AG08396 (cell line): ENCODE measurements at places on chromosomes 6 and 20.

DNA sequence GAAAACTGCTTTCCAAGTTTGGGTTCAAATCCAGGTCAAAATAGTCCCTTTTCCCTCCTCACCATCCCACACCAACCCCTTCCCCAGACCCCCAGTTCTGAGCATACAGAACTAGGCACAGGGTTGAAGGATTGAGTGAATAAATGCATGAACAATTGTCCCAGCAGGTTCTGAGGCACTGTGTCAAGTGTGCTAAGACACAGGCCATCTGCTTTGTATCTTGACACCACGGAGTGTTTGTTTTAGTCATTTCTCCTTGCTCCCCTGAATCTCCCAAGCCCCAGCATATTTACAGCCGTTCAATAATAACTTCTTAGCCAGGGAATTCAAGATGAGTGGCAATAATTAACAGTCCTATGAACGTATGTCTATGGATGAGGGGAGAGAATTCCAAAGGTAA, 102.8 kb upstream of the JARID2 start:
- no peak for DNase-seq

- no peak for DNase-seq
Observed at GRCh38 chr6:53701333-53702218, 36.0 kb upstream of the KLHL31 start.

- no peak for DNase-seq
Observed at GRCh38 chr20:23164176-23164601, 78.1 kb upstream of the CD93 start.

- DNase-seq: no peak
Observed at GRCh38 chr6:148548749-148549140, 198.1 kb upstream of the UST start.

DNA sequence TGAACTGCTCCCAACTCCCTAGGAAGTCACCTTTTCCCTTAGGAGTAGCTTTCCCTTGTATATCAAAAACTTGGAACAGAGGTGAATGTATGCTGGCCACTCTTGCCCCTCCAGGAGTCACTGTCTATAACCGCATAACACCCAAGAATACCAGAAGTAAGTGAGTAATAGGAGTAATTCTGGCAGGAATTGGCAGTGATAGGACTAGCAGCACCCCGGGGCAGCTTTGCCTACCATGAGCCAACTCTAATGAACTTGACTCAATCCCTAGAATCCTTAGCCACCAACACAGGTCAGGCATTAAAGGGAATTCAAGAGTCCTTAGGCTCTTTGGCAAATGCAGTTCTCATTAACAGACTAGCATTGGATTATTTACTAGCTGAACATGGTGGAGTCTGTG, 28.8 kb upstream of the CD164 start:
- DNase-seq: no peak

DNA sequence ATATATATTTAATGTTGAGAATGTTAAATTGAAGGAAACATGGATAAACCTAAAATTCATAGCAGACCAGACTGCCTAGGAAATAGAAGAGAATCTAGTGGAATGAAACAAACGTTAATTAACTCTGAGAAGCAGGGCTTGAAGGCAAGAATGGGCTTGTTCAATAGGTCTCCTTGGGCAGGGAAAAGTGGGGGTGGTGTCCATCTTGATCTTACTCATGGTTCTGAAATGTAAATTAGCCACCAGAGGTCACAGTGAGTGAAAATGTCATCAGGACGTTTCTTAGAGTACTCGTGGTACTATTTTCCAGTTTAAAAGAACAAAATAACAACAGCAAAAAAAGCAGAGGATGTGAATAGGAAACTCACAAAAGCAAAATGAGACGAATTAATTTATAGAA, 66.8 kb upstream of the BTBD3 start:
- DNase-seq: peak; percentile 63

DNA sequence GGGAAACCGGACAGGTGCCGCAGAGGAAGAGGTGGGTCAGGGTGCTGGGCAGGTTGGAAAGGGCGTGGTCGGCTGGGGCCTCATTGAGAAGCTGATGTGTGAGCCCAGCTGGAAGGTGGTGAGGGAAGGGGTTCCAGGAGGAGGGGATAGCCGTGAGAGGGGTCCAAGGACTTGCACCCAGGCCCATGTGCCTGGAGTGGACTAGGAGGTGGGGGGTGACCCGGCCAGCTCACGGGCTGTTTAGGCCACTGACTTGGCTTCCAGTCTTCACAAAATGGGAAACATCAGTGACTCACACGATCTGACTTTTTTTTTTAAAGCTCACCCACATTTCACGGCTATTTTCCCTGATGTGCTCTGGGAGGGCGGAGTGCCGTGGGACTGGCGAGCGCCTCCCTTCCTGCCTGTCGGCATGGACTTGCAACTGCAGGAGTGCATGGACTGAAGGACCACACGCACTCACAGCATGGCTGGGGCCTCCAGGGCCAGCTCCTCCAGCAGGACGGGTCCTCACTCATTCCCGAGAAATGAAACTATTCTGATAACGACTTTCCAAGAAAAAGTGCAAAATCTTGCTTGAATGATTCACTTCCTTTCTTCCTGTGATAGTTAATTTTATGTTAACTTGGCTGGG, 13.5 kb upstream of the PDE10A start:
- no peak for DNase-seq

DNA sequence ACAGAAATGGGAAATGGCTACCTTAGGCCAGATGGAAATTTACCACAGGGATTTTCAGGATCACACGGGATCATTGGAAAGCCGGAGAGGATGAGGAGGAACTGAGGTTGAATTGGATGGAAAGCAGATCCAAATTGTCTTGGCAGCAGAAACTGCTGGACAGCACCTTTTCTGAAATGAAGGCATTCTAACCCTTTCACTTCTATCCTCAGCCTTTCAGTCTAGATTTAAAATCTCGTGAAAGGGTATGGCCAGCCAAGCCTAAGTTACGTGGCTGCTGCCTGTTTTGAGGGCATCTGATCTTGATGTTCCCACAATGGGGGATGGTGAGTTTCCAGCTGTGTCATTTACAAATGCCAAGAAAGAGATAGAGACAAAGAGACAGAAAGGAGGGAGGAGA, 358.2 kb downstream of the KIF16B start:
- no peak for DNase-seq

DNA sequence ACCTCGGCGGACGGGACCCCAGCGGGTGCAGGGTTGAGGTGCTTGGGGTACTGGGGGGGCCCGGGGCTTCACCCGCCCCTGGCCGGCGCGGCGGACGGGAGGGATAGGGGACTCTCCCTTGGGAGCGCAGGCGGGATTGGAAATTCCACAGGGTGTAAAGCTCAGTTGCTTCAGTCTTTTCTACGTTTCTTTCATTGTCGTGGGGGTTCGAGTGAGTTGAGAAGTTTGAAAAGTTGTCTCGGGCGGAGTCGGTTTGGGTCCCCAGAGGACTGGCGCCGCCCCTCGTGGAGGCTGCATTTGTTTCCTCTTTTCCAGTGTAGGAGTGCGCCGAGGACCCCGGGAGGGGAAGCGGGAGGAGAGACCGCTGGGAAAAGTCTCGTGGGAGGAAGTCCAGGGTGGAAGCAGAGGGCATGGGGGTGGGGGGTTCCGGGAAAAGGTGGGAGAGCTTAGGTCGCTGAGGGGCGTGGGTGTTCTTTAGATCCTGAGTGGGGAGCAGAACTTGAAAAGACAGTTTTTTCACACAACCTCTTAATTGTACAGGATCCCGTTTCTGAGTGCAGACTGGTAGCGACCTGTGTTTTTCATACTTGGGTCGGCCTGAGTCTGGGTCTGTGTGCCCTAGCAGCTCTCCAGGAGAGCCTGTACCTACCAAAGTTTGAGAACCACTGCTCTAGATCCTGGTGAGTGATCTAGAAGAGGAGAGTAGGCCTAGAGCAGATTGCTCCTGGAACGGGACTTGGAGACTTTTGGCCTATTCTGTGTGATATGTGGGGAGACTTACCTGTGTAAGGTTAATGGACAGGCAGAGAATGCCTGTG, 495 bp downstream of the FAM83B start:
- no peak for DNase-seq

- no peak for DNase-seq
Observed at GRCh38 chr6:113774127-113774825, 82.9 kb upstream of the MARCKS start.

GRCh38 chr6:30537931-30538330, 18.4 kb downstream of the GNL1 start:
- DNase-seq: no peak

DNA sequence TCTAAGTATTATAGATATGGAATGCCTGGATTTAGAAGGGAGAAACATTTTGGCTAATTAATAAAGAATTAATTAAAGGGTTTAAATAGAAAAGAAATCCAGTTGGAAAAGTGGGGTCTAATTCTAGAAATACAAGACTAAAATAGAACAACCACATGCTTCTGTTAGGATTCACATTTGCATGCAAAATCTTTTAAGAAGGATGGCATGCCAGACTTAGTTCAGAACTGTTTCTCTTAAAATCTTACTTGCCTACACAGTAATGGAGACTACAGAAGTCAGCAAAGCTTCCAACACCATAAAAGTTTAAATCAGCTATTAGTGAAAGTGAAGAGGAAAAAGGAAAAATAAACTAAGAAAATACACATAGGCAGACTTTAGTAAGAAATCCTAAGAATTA, 32.7 kb upstream of the KATNA1 start:
- no peak for DNase-seq

DNA sequence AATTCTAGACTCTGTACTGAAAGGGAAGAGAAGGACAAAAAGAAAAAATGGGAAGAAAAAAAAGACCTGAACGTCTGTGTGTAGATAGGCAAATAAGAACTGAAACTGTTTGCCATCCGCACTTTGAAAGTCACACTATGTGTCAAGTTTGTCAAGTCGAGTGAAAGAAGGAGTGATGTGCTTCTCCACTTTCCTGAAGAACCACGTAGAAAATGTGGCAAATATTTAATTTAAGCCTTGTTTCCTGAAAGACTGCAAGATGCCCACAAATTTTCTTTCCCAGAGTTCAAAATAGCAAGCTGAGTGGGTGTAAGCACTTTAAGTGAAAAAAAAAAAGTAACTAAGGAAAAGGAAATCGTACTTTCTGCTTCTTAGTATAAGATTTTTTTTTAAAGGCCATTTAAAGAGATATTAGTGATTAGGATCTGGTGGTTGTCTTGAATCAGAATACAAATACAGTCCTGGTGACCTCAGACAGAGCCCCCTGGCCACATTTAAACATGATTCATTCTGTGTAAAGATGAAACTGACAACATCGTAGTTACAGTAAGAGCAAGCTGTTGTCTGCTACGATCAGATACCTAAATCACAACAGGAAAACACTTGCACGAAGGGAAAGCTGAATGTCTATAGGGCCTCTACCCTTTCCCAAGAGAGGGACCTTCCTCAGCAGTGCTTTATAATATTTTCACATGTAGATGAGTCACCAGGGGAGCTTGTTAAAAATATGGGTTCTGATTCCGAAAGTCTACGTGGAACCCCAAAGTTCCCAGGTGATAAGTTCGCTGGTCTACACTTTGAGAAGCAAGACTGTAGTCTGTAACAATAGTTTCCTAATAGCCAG, 102.3 kb downstream of the HIVEP2 start:
- no peak for DNase-seq

DNA sequence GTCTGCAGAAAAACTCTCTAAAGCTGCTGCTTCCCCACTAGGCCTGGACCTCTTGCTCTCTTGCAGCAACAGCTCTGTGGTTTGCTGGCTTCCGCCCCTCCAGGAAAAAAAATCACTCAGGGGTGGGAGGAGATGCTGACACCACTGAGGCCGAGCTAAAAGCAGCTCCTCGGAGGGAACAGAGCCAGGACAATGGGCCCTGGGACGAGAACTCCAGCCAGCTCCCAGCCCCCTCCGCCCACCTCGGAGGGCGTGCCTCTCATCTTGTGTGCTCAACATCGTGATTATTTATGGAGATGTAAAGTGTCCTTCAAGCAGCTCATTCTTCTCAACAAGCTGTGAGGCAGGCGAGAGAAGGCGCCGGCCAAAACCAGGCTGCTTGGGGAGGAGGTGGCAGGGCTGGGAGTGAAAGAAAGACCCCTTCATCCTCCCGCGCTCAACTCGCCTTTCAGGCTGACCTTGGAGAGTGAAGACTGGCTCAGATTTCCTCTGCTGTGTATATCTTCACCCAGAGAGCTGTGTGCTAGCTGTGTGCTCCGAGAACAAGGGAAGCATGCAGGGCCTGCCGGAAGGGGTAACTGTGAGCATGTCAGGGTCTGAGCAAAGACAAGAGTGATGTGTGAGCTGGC, 53.5 kb upstream of the LRFN2 start:
- DNase-seq: no peak

DNA sequence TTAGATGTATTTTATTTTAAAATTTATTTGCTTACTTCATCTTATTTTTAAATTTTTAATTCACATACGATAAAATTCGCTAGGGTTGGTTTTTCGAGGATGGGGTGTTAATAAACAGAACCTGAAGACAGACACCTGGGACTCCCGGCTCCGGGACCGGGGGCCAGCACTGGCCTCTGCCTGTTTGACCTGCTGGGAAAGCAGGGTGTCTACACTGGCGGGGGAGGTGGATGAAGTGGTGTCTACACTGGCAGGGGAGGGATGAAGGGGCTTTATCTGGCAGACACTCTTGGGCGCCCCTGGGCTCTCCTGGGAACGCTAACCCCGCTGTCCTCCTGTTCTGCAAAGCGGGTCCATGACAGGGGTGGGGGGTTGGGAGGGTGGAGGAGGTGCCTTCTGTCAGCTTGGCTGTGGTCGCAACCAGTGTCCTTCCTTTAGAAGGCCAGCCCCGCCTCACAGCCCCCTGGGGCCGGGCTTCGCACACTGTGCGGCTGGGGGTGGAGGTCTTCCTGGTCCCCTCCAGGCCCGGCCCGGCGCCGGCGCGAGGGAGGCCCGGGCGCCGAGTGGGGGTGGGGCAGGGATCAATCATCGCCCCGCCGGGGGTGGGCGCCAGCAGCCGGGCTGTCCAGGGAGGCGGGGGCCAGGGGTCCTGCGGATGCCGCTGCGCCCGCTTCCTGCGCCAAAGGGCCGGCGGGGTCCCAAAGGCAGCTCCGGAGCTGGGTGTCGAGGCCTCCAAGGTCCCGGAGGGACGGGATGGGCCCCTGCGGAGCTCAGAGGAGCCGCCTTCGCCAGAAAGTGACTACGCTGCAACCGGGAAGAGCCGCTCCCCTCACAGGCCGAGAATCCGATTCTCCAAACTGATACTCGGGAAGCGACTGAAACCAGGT, 1.8 kb downstream of the GATA5 start:
- no peak for DNase-seq

DNA sequence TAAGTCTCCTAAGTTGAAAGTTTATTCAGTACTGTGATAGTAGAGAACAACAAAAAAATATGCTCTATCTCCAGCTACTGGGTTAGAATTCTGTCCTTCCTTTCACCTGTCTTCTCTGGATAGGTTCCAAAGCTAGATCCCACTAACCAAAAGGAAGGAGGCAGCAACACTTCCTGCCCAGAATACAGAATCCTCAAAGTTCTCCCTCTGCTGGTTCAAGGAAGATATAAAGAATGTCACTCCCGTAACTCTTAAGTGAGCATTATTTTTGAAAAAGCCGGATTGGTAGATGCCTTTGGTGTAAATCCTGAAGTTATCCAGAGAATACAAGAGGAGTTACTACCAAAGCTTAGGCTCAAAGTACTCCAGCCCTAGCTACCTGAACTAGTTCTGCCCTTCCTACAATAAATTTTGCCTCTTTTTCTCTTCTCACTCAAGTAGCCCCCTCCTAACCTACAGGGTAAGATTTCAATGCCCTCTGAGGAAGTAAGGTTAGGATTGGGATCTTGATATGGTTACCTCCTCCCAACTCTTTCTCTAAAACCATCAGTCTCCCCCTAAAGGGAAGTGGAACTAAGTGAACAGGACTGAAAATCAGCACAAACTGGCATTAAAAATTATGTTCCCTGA, 26.0 kb upstream of the CRIP3 start:
- peak; percentile 34 for DNase-seq
